ENCODE measurements at places on chromosomes 7 and 10. TPM values are rescaled to one million over a fixed set of nuclear protein-coding genes. Genes with fewer than 3 reads are reported as not detected.

DNA sequence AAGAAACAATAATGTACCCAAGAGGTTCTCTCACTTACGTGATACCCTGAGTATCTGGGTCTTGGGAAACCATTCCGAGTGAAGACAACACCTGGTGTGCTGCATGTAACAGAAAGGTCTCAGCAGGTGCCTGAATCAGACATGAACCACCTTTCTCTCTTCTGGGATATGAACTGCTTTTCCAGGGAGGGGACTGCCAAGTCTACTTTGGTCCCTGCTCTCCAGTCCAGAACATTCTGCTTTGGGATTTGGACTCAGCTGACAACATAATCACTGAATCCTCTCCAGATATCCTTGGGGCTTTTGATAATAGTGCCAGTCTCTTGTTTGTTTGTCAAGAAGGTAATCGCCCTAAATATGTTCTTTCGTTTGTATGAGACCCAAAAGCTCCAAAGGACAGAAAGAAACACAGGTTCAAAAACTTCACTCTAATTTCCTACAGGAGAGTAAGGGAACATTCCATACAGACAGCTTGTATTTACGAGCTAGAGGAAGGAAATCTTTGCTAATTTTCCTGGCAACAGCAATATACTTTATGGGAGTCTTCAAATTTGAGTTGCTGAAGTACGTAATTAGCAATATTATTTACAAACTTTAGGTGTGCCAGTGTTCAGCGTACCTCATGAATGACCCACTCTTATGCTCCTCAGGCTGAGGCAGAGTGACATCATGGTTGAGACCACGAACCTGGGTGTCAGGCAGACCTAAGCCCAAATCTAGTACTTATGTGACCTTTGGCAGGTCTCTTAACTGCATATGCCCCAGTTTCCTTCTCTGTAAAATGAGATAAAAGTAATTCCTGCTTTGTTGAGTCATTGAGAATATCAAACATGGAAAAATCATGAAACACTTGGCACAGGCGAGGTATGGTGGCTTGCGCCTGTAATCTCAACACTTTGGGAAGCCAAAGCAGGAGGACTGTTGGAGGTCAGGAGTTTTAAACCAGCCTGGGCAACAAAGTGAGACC, 5.4 kb downstream of the ABLIM1 start:
- no peak for DNase-seq

- DNase-seq: no peak
These were observed 1.7 kb downstream of the ARHGAP12 start for GRCh38 chr10:31926765-31927564.

GRCh38 chr7:29410996-29411395, 152.6 kb upstream of the PRR15 start:
- DNase-seq: no peak

- no peak for DNase-seq
These were observed 266.7 kb downstream of the RNLS start for GRCh38 chr10:88316292-88316861.

DNA sequence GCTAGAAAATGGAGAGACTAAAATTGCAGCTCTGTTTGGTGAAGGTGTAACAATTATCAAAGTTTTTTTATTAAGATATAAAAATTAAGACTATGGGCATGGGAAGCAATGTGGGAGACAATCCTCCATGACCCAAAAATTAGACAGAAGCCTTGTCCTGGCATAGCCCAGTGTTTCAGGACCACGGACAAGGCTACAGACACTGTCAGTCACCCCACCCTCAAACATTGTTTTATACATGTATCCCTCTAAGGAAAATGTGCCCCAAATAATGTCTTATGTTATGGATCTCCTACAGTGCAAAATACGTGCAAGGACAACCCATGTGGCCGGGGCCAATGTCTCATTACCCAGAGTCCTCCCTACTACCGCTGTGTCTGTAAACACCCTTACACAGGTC, 24.0 kb downstream of the HABP2 start:
- DNase-seq: no peak

DNA sequence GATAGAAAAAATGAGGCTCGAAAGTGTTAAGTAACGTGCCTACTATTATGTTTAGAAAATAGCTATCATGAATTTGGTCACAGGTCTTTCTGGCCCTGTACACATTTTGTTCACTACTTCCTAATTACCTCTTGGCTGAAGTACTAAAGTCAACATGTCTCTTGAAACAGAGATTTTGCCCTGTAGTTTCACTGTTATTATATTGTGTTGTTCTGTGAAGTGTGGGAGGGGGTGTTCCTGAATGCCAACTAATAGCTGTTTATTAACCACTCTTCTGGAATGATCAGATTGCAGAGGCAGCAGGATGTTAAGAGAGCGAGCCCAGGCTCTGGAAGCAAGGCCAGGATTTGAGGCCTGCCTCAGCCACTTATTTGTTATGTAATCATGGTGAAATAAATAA, 72.1 kb downstream of the RNF133 start:
- no peak for DNase-seq

DNA sequence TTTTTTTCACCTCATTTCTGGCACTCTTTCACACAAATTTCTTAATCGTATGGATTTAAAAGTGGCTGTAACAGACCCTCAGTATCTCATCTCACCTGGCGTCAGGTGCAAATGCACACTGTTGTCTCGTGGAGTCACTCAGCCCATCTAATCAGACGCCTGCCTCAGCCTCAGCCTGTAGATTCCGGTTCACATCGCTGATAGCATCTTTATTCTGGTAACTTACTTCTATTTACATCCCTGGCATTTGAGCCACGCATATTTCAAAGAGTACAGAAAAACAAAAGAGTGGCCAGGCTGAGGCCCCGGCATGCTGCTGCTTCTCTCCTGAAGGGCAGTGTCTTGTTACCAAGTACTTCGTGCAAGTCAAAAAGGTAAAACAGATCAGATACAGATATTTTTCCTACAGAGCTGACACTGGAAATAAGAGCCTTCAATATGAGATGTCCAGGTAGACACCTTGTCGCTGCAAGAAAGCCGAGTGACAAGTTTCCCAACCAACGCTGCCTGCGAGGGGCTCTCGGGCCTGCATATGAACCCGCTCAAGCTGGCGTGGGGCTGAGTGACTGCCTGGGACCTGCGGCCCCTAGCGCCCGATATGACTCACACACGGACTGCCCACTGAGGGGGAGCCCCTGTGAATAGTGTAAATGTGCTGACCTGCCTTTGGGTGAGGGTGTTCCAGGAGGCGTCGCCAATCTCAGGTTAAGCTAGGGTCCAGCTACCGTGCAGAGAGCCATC, 4.3 kb downstream of the VIPR2 start:
- no peak for DNase-seq

- DNase-seq: no peak
These were observed 61.4 kb downstream of the FRMPD2 start for GRCh38 chr10:48213047-48213446.

DNA sequence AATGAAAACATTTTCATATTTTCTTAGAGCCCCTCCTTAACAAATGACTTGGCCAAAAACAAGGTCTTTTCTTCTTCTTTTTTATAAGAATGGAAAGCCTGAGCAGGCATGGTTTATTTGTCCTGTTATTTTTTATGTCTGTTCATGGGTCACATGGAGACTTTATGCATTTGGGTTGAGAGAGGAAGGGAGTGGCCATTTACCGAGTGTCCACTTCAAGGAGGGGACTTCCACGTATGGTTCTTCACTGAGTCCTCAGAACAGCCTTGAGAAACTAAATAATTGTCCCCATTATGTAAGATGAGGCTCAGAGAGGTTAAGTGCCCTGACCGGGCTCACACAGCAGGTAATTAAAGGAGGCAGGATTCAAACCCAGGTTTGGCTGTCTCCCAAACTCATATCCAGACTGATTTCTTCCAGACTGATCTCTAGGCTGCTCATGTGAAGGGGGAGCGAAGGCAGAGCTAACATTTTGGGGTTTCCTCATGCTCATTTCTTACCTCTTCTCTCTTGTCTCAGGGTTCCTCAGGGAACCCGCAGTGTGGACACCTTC, 82.2 kb downstream of the CDH23 start:
- DNase-seq: no peak

- DNase-seq: no peak
These were observed 28.4 kb downstream of the BMPER start for GRCh38 chr7:33933611-33934281.

- no peak for DNase-seq
These were observed 25.1 kb downstream of the MINDY4 start for GRCh38 chr7:30796105-30796869.

- no peak for DNase-seq
These were observed 133.0 kb upstream of the TNS3 start for GRCh38 chr7:47714669-47715607.

- DNase-seq: peak; percentile 9
These were observed 1.0 kb downstream of the TLL2 start for GRCh38 chr10:96512524-96513304.

DNA sequence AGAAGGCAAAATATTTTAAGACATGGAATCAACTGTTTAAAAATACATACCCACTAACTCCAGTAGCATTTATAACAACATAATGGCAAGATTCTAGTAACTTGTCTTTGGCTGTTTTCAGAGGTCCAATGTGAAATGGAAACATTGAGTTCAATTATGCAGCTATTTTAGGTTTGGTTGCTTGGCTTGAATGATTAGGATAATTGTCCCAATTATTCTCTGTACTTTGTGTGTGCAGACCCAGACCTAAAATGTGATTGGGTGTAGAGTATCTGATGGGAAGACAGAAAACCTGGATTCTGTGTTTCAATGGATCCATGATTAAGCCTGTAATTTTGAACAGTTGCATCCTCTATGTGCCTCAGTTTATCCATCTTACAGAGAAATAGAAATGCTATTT, 392.7 kb upstream of the NFE2L3 start:
- DNase-seq: no peak

- no peak for DNase-seq
These were observed 706.6 kb downstream of the INHBA start for GRCh38 chr7:40996233-40996677.

DNA sequence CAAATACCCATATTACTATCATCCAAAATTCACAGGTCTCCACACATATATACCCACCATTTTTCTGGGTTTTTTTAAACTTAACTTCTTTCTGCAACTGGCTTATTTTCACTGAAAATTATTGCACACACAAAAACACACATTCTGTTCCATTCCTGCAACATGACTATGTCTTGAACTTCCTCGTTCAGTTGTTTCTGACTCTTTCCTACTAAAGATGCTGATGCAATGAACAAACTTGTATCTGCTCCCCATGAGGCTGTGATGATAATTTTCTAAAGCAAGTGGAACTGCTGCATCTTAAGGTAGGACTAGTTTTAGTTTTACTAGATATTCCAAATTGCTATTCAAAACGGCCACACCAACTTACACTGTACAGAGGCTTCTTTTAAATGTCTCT, 77.7 kb downstream of the OSBPL3 start:
- DNase-seq: no peak

- no peak for DNase-seq
These were observed at the start of gene ANTXRL for GRCh38 chr10:46286991-46287693. Gene ANTXRL (plus strand): TSS chr10:46286997. CDS start chr10:46287263, 266 bp downstream.

DNA sequence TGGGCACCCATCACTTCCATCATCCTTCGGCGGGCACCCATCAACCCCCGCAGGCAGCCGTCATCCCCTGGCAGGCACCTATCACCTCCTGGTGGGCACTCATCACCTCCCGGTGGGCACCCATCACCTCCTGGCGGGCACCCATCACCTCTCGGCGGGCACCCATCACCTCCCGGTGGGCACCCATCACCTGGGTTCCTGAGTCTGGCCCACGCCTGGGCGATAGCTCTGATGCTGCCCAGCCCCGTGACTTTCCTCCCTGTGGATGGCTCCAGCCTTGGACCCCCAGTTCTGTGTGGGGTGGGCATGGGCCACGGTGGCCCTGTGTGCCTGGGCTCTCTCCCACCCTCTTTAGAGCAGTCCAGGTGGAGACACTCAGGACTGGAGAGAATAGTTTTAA, 29.0 kb downstream of the PFKFB3 start:
- no peak for DNase-seq

DNA sequence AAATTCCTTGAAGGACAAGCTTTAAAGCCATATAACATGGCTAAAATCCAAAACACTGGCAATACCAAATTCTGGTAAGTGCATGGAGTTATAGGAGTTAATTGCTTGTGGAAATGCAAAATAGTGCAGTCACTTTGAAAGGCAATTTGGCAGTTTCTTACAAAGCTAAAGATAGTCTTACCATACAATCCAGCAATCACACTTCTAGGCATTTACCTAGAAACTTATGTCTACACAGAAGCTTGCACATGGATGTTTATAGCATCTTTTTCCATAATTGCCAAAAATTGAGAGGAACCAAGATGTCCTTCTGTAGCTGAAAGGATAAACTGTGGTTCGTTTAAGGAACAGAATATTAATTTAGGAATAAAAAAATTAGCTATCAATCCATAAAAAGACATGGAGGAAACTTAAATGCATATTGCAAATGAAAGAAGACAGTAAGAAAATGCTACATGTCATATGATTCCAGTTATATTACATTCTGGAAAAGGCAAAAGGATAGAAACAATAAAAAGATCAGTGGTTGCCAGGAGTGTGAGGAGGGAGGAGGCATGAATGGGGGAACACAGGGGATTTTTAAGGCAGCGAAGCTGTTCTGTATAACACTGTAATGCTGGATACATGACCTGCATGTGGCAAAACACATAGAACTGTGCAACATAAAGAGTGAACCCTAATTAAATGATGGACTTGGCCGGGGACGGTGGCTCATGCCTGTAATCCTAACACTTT, 51.9 kb downstream of the GNAT3 start:
- no peak for DNase-seq

- DNase-seq: no peak
These were observed 23.5 kb upstream of the ZNF12 start for GRCh38 chr7:6730343-6730633.

Gene FAM241B
- total RNA-seq: 38.1 TPM

Gene SLC39A12
- 38.4 TPM for total RNA-seq

Gene PALD1
- total RNA-seq: 14.3 TPM

Gene C10orf53
- not detected for total RNA-seq

Gene FAM25A
- total RNA-seq: not detected

Gene EN2
- not detected for total RNA-seq

Gene EEF1AKMT2
- total RNA-seq: 30.9 TPM

Gene NYAP1
- total RNA-seq: 65.7 TPM

Gene HTRA1
- 290 TPM for total RNA-seq

Gene GIMAP1
- 4.7 TPM for total RNA-seq

Gene AKR1C4
- total RNA-seq: not detected

Gene ASB10
- not detected for total RNA-seq
